ENCODE measurements at places on chromosomes 1 and 21. TPM values are rescaled to one million over a fixed set of nuclear protein-coding genes. Genes with fewer than 3 reads are reported as not detected.

DNA sequence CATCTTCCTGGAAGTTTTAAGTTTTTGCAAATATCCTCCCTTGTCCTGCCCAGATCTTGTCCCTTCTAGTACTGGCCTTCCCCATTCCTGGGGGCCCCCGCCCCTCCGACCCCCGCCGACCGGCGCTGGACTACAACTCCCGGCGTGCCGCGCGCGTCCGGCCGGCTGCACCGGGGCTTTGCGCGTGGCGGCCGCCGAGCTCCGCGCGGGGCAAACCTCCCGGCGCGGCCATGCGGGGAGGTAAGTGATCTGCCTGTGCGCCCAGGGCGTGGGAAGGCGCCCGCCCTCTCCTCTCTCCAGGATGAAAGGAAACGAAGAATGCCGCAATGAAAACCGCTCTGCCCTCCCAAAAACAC is 3.2 kb upstream of the SAMD13 start:
- H3K27ac ChIP-seq = peak overlapping the region; percentile 85
- H3K4me1 ChIP-seq = peaks cover 35% of the 10 kb centered on the region
- H3K27me3 ChIP-seq = peaks cover 5% of the 10 kb centered on the region
- peaks cover 1% of the 10 kb centered on the region for H3K36me3 ChIP-seq
- peak overlapping the region; percentile 92 for H3K4me3 ChIP-seq

- H3K27me3 ChIP-seq = no peaks in the 10 kb centered on the region
- H3K4me1 ChIP-seq = peaks cover 10% of the 10 kb centered on the region
- no peak overlapping the region for H3K4me3 ChIP-seq
- no peaks in the 10 kb centered on the region for H3K36me3 ChIP-seq
Observed at GRCh38 chr1:43238085-43238484, 31.7 kb upstream of the TMEM125 start.

DNA sequence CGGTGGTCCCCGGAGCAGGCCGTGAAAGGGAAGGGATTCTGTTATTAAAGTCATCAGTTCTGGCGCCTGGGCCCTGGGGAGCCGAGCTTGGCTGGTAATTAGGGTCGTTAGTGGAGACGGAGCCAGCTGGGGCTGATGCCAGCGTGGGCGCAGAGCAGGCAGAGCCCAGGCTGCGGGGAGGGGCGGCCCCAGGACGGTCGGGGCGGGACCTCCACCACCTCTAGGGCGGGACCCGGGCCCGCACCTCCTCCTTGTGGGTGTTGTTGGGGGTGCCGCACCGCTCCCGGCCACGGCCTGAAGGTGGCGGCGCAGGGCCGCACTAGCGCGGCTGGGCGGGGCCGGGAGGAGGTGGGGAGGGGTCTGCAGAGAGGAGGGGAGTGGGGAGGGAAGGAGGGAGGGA is 470.6 kb downstream of the PTPRU start:
- peaks cover 16% of the 10 kb centered on the region for H3K27me3 ChIP-seq
- peak; percentile 43 for DNase-seq
- peaks cover 22% of the 10 kb centered on the region for H3K4me1 ChIP-seq
- H3K36me3 ChIP-seq = no peaks in the 10 kb centered on the region

- peaks cover 19% of the 10 kb centered on the region for H3K4me1 ChIP-seq
- DNase-seq = no peak
- H3K4me3 ChIP-seq = no peak overlapping the region
Observed at GRCh38 chr1:158251163-158251562, 3.1 kb upstream of the CD1A start.

- no peak overlapping the region for H3K4me3 ChIP-seq
- peaks cover 3% of the 10 kb centered on the region for H3K27me3 ChIP-seq
- H3K4me1 ChIP-seq = no peaks in the 10 kb centered on the region
Observed at GRCh38 chr21:32207406-32207716, 71.5 kb downstream of the MIS18A start.

GRCh38 chr1:160486453-160486852 is 36.6 kb downstream of the SLAMF6 start:
- peaks cover 2% of the 10 kb centered on the region for H3K4me1 ChIP-seq
- H3K4me3 ChIP-seq = no peak overlapping the region
- peaks cover 61% of the 10 kb centered on the region for H3K36me3 ChIP-seq

DNA sequence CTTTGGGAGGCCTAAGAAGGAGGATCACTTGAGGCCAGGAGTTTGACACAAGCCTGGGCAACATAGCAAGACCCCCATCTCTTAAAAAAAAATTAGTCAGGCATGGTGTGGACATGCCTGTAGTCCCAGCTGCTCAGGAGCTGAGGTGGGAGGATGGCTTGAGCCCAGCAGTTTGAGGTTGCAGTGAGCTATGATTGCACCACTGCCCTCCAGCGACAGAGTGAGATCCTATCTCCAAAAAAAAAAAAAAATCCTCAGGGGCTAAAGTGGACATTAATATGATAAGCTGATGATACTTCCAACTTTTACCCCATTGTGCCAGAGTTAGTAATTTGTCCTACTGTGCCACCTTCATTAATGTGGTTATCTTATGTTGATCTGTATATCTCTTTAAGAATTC is 327.8 kb upstream of the FMN2 start:
- no peaks in the 10 kb centered on the region for H3K36me3 ChIP-seq
- H3K4me1 ChIP-seq = no peaks in the 10 kb centered on the region
- no peak for DNase-seq
- no peaks in the 10 kb centered on the region for H3K27me3 ChIP-seq

Gene MCOLN2
- total RNA-seq = 18.8 TPM

Gene LY9
- 73.6 TPM for total RNA-seq
